ENCODE measurements at places on chromosomes 7 and 10. TPM values are rescaled to one million over a fixed set of nuclear protein-coding genes. Genes with fewer than 3 reads are reported as not detected.

- no peak for DNase-seq
These were observed 47.6 kb upstream of the ITGB1 start for GRCh38 chr10:33005322-33006301.

DNA sequence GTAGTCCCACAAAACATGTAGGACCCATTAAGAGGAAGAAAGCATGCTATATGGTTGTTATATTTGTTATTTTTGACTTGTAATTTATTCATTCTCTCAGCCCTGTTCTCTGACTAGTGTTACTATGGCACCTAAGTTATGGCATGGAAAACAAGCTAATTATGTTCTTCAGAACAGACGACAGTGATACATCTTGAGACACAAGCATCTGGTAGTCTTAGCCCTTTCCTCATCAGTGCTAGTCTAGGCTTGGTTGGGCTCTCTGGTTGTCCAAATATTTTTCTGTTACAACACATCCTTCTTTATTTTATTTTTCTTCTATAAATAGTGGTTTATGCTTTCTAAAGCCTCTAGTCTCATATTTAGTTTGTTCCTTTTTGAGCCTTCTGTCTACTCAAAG is 308.3 kb upstream of the KAT6B start:
- DNase-seq: no peak

- no peak for DNase-seq
These were observed 300.1 kb downstream of the PTEN start for GRCh38 chr10:88163572-88163971.

GRCh38 chr7:25949736-25950487 is 202.1 kb upstream of the NFE2L3 start:
- no peak for DNase-seq

DNA sequence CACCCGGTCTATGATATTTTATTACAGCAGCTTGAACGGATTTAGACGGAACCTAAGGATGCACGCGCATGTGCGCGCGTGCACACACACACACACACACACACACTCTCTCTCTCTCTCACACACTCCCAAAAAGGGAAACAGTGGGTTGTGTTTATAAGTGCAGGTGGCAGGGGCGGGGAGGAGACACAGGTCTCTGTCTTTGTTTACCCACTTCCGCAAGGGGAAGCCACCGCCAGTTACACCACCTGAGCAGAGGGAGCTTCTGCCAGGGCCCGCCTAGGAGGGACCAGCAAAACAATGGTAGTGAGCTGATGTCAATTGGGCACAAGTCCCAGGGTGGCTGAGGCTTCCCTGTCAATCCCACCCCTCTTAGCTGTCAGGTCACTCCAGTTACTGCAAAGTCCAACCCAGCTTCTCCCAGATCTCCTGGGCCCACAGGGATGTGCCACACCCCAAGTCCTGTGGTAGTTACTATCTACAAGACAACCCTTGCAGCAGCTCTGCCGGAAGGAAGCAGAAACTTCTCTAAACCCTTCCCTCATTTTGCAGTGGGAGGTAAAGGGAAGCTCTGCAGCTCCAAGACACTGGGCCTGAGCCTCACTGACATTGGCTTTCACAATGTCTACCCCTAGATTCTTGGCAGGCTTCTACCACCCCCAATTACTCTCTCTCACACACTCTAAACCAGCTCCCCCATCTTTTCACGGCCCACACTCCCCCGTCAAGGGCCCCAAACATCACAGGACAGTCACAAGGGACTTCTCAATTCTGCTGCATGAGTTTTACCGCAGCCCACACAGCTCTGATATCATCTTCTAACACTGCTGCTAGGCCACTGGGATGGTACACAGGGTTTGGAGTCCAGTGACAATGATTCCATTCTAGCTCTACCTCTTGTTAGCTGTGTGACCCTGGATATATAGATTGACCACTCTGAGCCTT is 17.6 kb downstream of the ANXA11 start:
- peak; percentile 75 for DNase-seq

- no peak for DNase-seq
These were observed 212.5 kb upstream of the CELF2 start for GRCh38 chr10:10804998-10805740.

- DNase-seq: no peak
These were observed 11.2 kb downstream of the UBE2D4 start for GRCh38 chr7:43937444-43937843.

GRCh38 chr10:33107953-33108352 is 149.9 kb upstream of the ITGB1 start:
- DNase-seq: no peak

- DNase-seq: no peak
These were observed 114.0 kb upstream of the PLXDC2 start for GRCh38 chr10:19702215-19702614.

DNA sequence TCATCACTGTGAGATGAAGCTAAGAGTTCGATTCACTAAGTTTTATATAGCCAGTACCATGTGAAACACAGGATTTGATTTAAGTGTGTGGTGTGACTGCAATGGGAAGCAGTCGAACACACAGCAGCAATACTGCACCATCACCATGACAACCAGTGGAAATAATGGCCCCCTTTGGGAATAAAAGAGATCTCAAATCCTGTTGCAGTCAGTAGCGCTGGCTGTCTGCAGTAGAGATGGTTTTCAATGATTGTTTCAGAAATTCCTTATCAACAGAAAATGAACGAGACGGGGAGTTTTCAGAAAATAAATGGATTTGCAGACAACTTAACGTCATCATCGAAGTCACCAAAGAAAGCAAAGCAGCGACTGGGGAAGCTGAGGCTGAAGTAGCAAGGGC is 91.0 kb downstream of the PTPRE start:
- no peak for DNase-seq

GRCh38 chr10:69377933-69378332 is 38.8 kb downstream of the TACR2 start:
- no peak for DNase-seq

DNA sequence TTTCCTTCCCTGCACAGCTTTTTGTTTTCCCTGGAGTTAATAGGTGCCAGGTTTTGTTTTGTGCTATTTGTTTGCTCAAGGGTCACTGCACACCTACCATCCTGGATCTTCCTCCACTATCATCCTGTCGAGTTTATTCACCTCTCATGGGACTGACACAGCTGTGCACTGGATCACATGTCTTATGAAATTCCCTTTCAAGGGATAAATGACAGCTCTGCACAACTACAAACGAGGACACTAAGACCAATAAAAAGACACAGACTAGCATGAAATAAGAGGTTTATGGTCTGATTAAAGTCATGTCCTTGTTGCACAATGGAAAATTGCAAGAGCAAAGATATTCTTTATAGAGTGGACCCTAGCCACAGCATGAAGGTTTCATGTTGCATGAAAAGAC is 76.7 kb upstream of the SFMBT2 start:
- DNase-seq: no peak

DNA sequence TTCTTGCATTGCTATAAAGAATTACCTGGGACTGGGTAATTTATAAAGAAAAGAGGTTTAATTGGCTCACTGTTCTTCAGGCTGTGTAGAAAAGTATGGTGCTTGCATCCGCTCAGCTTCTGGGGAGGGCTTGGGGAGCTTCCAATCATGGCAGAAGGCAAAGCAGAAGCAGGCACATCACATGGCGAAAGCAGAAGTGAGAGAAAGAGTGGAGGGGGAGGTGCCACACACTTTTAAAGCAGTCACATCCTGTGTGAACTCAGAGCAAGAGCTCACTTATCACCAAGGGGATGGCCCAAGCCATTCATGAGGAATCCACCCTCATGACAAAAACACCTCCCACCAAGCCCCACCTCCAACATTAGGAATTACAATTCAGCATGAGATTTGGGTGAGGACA is 303.5 kb downstream of the OTUD1 start:
- DNase-seq: no peak

Gene KAZALD1
- 0.57 TPM for total RNA-seq

Gene C10orf105
- 0.32 TPM for total RNA-seq

Gene COL28A1
- not detected for total RNA-seq

All from activated T-helper 1 cell treated with anti-CD3 and anti-CD28 coated beads, Interleukin-12 subunit alpha, Interleukin-12 subunit beta, Interleukin-2, Interleukin-4 antibody, amounts not matched to agents 30 ng/mL and 10 ng/mL and 1 ng/mL, durations not matched to agents 14 hours and 24 hours and 36 hours (primary cell).